ENCODE measurements at places on chromosomes 12 and 14.

DNA sequence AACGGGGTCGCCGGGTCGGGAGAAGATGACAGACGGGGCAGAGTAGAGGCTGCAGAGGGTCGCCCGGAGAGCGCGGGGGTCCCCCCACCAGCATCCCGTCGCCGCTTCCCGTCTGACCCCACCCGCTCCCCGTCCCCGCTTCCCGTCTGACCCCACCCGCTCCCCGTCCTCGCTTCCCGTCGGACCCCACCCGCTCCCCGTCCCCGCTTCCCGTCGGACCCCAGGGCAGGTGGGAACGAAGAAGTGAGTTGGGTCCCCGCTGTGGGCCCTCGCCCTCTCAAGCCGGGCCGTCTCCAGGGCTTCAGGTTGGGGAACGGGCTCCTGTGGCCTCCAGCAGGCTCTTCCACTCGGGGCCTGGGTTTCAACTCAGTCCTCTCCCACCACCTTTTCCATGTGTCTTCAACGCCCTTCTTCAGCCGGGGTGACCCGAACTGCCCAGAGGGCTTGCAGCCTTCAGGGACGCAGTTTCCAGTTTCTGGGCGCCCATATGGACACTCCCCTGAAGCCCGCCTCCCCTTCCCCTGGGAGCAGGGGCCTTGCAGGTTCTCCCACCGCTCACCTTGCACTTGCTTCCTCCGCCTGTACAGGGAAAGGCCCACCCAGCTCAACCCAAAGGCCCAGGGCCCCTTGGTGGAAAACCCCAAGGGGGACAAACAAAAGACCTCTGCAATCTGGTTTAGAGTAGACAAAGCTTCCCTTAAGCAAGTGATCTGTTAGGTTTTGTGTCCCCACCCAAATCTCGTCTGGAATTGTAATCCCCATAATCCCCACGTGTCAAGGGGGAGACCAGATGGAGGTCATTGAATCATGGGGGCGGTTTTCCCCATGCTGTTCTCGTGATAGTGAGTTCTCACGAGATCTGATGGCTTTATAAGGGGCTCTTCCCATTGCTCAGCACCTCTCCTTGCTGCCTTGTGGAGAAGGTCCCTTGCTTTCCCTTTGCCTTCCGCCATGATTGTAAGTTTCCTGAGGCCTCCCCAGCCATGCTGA is 66.5 kb downstream of the TNFAIP2 start:
- no peak for ATAC-seq

DNA sequence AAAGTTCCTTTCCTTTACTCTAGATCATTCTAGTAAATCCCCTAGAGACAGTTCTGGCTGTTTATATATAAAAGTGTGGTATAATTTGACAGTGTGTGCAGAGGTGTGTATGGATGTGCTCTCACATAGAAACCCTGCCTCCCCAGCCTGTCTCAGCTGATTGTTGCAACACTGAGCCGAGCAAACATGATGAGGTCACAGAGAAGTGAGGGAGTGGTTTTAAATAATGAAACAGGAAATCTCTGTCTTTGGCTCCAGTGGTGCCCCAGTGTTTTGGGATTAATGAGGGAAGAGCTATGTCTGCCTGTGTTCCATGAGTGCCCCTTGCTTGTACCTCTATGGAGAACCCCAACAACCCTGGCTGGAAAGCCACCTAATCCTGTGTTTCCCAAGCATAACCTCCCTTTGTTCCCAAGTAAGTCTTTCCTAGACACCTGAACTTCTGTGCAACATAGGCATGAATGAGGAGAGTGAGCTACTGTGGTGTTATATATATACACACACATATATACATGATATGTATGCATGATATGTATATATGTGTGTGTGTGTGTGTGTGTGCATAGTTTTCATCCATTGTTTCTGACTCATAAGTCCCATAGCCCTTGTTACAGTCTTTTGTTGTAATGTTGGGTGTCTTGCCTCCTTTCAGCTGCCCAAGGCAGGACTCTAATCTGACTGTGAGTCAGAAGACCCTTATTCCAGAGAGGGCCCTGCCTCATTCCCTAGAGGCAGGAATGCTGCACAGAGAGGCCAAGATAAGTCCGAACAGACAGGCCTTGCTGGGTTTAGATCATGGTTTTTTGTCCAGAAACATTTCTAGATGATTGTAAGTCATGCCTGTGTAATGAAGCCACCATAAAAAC is 18.0 kb downstream of the TRAF3 start:
- ATAC-seq = peak; percentile 74

DNA sequence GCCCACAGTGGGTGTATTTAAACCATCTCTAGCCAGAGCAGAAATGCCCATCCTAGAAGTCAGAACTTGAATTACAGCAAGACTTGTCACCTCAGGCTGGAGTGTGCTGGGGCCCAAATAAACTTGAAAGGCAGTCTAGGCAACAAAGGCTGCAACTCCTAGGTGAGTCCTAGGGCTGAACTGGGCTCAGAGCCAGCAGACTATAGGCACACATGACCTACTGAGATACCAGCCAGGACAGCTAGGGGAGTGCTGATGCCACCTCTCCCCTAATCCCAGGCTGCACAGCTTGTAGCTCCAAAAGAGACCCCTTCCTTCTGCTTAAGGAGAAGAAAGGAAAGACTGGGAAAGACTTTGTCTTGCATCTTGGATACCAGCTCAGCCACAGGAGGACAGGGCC is 106.0 kb downstream of the TXNDC16 start:
- ATAC-seq = no peak

DNA sequence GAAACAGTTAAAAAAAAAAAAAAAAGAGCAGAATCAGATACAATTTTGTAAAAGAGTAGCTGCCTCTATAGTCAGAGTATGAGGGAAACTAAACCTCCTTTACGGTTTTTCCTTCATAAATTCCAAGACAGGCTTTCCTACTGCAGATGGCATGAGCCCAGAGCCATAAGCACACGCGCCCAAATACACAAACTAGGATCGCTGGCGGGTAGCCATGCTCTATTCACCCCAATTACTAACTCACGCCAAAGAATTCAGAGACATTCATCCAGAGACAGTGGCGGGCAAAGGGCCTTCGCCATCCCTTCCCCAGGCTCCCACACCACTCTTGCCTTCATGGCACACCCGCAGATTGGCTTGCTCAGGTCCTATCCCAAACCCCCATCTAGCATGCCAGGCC is 48.2 kb downstream of the MOK start:
- no peak for ATAC-seq

GRCh38 chr12:54246011-54246641 is 33.8 kb downstream of the CBX5 start:
- no peak for ATAC-seq

GRCh38 chr14:94680862-94681288 is 68.7 kb downstream of the SERPINA3 start:
- no peak for ATAC-seq

DNA sequence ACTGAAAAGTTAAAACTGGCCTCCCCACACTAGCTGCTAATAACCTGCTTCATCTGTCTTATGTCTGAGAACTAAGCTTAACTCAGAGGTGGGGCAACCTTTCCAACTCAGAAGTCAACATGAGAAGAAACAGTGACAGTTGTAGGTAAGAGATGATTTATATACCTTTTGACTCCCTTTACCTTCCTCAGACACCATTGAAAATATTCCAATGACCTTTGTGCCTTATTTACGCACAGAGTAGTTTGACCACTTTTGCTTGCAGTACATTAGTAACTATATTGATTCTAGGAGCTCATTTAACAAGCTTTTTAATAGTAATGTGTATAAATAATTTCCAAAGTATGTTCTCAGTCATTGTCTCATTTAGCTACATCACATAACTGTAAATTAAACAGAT is 77.6 kb downstream of the ALX1 start:
- no peak for ATAC-seq

DNA sequence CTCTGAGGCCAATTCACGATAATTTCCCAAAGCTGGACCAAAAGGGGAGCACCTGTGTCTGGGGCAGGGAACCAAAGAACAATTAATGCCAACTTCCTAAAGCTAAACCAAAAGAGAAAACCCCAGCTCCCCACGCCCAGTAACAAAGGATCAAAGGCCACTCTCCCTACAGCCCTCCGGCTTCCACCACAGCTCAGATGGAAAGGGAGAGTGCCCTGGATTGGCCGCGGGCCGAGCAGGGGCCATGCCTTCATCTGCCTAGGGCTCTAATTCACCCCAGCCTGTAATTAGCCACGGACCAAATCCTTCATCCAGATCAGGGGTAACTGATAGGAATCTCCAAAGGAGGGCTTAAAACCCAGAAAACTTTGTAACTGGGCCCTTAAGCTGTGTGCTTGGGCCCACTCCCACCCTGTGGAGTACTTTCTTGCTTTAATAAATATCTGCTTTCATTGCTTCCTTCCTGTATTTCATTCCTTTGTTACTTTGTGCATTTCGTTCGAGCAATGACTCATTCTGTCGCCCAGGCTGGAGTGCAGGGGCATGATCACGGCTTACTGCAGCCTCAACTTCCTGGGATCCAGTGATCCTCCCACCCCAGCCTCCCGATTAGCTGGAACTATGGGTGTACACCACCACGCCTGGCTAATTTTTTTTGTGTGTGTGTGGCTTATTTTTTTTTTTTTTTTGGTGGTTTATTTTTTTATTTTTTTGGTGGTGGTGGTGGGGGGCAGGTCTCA is 65.5 kb upstream of the PPP4R3A start:
- no peak for ATAC-seq

DNA sequence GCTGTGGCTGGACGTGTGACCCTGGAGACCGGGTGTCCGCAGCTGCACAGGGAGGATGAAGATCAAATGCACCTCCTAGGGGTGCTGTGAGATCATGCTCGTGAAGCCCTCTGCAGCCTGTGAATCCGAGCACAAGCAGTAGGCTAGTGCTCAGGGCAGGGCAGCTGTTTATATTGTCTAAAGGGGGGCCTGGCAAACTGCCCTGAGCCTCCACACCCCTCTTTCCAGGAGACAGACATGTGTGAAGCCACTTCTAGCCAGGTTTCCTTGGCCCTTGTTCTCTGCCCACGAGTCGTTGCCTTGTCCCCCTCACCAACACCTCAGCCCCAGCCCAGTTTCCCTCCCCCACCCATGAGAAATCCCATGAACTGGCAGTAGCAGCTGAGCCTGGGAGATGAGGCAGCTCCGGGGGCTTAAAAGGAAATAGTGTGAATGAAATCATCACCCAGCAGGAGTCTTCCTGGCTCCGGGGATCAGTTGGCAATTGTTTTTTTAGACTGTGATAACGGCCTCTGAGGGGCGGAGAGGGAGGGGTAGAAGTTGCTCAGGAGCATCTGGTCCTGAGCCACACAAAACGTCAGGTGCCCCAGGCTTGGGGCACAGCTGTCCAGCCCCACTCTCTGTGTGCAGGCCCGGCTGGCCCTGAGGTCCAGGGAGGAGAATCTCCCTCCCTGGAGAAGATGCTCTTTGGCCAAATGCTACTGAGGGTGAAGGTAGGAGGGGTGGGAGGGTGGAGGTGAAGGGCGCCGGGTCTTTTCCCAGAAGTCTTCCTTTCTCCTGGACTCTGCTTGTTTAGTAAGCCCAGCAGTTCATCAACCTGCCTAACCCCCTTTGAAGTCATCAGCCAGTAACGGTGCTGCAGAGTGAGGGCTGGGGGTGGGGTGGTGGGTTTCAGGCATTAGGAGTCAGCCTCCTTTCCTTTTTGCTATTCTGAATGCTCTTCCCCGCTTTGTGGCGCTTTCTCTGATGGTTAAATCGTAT is 4.0 kb downstream of the FGF6 start:
- no peak for ATAC-seq

DNA sequence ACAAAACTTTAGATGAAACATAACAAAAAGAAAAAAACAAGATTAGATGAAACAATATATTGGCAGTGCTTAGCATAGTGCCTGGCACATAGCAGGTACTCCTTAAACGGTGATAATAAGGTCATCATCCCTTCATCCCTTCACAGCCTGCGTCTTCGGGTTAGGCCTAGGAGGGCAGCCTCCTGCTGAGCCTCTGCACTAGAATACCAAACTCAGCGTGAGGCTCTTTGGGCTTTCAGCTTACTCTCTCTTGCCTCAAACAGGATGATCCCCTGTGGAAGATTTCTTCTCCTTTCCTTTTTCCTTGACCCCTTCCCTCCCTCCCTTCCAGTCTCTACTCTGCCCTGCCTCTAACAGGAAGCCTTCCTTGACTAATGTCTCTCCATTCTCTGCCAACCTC is 14.4 kb upstream of the FIGNL2 start:
- no peak for ATAC-seq

DNA sequence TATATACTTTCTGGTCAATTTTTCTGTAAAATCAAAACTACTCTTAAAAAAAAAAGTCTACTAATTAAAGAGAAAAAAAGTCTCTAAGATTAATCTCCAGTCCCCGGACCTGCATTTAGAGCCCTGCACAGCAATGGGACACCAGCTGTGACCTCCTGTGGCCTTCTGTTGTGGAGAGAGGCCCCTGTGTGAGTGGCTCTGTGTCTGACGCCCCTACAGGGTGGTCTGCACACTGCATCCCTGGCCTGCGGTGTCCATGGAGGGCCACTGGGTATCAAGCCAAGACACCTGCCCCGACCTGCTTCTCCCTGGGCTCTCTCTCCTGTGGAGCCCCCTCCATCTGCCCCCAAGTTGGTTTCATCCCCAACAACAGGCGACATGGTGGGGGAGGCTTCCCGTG is 248.0 kb upstream of the DIO3 start:
- ATAC-seq = no peak

- no peak for ATAC-seq
Observed at GRCh38 chr12:113555226-113555625, 83.6 kb upstream of the LHX5 start.

- ATAC-seq = no peak
Observed at GRCh38 chr14:98229656-98230366, 1042.2 kb downstream of the BCL11B start.

DNA sequence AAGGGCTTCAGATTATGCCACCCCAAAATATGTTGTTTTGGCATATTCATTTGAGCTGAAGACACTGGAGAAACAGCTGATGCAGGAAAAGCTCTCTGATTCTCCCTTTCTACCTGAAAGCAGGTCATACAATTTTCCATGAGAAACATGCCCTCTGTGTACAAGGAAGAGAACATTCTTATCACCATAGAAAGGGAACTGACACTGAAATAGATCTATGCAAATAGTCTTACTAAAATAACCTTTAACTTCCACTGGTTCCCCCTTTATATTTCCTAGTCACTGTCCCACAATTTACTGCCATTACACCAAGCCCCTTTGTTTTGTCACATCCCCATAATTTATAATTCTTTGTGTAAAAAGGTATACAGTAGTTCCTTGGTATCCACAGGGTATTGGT is 9.6 kb upstream of the PHC1 start:
- ATAC-seq = no peak

DNA sequence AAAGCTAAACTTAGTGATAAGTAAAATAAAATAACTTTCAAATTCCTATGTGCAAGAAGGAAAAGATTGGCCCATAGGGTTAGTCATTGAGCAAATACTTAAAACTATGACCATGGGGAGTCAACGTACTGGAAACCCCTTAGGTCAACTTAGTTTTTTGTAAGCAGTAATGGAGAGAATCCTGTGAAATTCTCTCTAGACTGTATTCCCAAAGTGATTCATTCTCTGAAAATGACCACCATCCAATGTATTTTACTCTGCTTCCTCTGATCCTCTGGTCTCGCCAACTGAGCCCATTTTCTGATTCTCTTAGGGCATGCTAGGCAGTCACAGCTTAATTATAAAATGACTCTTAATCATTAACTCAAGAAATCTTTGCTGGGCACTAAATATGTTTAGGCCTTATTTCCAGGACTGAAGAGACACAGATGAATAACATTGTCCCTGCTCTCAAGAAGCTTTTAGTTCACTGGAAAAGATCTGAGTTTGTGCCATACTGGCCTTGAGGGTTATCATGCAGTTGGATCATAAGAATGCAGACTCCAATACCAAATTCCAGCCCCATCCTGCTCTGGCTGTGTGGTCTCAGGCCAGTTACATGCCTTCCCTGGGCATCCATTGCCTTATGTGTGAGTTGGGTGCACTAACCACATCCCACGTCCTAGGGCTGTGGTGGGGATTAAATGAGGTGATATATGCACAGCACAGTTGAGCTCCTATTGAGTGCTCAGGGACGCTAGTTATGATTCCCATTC is 732.4 kb downstream of the AACS start:
- ATAC-seq = no peak

- peak; percentile 47 for ATAC-seq
Observed at GRCh38 chr12:26126340-26127284, 1.8 kb upstream of the BHLHE41 start.

Measured in activated T-helper 17 cell treated with anti-CD3 and anti-CD28 coated beads, Interleukin-2, amount 50 U/mL, for 72 hours (primary cell).